ENCODE measurements at places on chromosomes 16 and 17. TPM values are rescaled to one million over a fixed set of nuclear protein-coding genes. Genes with fewer than 3 reads are reported as not detected.

TEX19 gene
- 0.26 TPM for total RNA-seq

DNA sequence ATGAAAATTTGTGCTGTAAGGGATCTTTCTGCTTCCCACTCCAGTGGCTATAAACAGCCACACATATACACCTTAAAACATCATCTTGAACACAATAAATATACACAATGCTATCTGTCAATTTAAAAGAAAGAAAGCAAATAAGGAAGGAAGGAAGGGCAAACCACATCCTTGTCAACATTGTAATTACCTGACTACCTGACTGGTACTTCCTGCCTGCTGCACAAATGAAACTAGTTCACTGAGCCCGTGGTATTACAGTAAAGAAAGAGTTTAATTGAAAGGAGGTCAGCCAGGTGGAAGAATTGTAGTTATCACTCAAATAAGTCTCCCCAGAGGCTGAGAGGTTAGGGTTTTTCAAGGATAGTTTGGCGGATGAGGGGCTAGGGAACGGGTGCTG, 344.4 kb upstream of the ASIC2 start:
- H3K27ac ChIP-seq: no peak overlapping the region
- H3K4me1 ChIP-seq: peaks cover 15% of the 10 kb centered on the region
- H3K4me3 ChIP-seq: no peak overlapping the region

- no peaks in the 10 kb centered on the region for H3K27me3 ChIP-seq
- no peak for DNase-seq
- peaks cover 20% of the 10 kb centered on the region for H3K4me1 ChIP-seq
- H3K27ac ChIP-seq: no peak overlapping the region
- H3K4me3 ChIP-seq: no peak overlapping the region
- H3K36me3 ChIP-seq: no peaks in the 10 kb centered on the region
Measured at GRCh38 chr17:61208301-61209105, 191.1 kb upstream of the TBX2 start.

DNA sequence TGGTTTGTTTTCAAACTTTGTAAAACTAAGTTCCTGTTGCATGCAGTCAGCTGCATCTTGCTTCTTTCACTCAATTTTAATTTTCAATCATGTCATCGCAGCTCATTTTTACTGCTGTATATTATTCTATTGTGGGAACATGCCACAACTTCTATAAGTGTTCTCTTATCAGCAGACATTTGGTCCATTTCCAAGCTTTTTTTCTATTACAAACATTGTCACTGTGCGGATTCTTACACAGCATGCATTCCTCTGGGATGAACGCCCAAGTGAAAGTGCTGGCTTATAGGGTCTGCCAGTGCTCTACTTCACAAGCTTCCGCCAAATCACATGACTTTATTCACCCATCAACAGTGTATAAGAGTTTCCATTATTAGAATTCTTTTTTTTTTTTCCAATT, 22.7 kb downstream of the GINS3 start:
- no peak for DNase-seq
- H3K27ac ChIP-seq: no peak overlapping the region
- no peaks in the 10 kb centered on the region for H3K36me3 ChIP-seq
- H3K4me3 ChIP-seq: no peak overlapping the region
- peaks cover 3% of the 10 kb centered on the region for H3K27me3 ChIP-seq
- H3K4me1 ChIP-seq: peaks cover 4% of the 10 kb centered on the region

DNA sequence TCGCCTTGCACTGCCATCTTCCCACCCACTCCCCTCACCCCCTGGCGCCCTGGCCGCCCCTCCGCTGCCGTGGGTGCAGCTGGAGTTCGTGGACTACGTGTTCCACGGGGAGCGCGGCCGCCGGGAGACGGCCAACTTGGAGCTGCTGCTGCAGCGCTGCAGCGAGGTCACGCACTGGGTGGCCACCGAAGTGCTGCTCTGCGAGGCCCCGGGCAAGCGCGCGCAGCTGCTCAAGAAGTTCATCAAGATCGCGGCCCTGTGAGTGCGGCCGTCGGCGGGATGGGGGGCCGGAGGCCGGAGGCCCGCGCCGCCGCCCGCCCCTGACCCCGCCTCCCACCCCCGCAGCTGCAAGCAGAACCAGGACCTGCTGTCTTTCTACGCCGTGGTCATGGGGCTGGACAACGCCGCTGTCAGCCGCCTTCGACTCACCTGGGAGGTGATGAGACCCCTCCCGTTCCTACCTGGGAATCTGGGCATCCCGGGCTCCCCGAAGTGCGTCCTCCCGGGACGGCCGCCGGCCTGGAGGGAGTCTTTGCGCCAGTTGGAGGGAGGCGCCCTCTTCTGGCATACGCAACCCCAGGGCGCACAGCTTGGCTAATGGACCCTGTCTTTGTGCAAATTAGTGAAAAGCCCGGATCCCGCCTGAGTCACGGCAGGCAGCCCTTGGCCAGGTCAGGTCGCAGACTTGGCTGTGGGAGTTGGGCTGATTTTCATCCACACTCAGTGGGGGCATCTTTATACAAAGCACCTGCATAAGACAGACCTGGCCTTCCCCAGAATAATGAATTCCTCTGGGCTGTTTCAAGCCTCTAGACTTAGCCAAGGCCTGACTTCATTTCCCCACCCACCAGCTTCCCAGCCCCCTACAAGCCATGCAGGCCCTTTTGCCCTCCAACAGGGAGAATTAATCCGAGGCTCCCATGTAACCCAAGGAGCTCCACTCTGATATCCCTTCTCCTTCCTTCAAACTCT, 14.3 kb downstream of the RAPGEFL1 start:
- peaks cover 9% of the 10 kb centered on the region for H3K27me3 ChIP-seq
- peak; percentile 75 for DNase-seq
- H3K4me3 ChIP-seq: peak overlapping the region; percentile 69
- peaks cover 12% of the 10 kb centered on the region for H3K4me1 ChIP-seq

Data from endothelial cell (in vitro differentiated cells).